ENCODE measurements at places on chromosomes 6 and 20.

GRCh38 chr6:142570221-142570671, 268.4 kb downstream of the ADGRG6 start:
- no peak for DNase-seq

DNA sequence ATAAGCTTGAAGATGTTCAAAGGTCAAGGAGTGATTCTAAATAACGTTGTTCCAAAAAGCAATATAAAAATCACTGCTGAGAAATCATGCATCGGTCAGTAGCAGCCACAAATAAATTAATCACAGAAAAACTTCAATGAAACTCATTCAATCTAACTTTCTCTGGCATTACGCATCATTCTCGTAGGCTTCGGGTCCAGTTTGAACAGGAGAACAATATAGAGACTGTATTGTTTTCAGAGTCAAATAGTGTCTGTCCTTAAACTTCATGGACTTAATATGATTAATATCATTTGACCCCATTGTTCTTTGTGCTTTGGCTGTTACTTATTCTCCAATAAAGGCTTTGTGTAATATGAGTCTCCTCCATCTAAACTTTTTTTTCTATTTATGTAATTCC, 200.4 kb downstream of the C6orf118 start:
- no peak for DNase-seq

DNA sequence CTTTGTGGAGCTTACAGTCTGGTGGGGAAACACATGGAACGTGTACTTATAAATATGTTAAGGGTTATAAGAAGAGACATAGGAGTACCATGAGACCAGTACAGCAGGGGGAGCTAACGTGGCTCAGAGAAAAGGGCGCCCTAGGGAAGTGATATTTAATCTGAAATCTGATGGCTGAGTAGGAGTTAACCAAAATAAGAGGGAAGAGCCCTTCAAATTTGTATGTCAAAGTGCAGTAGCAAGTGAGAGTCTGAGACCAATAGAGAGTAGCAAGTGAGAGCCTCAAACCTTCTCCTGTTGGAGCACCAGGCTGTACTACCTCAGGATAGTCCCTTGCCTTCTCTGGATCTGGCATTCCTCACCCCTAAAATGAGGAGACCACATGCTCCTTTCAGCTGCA, 6.1 kb upstream of the PKIG start:
- no peak for DNase-seq

GRCh38 chr6:111119571-111120329, 32.4 kb downstream of the SLC16A10 start:
- DNase-seq: no peak

GRCh38 chr20:44651684-44652423, at the start of gene ADA:
Gene ADA (minus strand): TSS chr20:44651699. CDS start chr20:44651607, 92 bp downstream.
- DNase-seq: peak; percentile 40

- no peak for DNase-seq
These were observed 105.8 kb upstream of the SUPT3H start for GRCh38 chr6:45483501-45483900.

GRCh38 chr6:22399693-22400092, 102.9 kb upstream of the PRL start:
- DNase-seq: no peak

- DNase-seq: no peak
These were observed 38.9 kb upstream of the PRIM2 start for GRCh38 chr6:57278570-57278969.

DNA sequence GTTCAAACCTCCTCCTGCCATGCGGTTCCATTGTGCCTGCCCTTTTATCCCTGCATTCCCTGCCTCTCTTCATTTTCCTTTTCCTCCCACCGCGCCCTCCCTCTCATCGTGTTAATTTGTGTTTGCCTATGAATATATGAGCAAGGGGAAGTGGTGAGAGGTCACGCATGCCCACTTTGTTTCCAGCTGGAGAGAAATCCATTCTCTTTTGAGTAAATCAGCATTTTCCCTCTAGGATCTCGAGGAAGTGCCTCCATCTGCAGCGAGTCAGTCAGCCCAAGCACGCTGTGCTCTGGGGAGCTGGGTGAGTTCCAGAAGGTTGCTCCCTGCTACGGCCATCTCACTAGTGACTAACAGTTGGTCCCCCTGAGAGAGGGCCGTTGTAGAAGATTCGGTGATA, 42.9 kb downstream of the CDH26 start:
- no peak for DNase-seq

GRCh38 chr6:98824162-98824901, 10.0 kb upstream of the POU3F2 start:
- DNase-seq: no peak

GRCh38 chr20:21767200-21767738, 61.8 kb downstream of the PAX1 start:
- DNase-seq: no peak

DNA sequence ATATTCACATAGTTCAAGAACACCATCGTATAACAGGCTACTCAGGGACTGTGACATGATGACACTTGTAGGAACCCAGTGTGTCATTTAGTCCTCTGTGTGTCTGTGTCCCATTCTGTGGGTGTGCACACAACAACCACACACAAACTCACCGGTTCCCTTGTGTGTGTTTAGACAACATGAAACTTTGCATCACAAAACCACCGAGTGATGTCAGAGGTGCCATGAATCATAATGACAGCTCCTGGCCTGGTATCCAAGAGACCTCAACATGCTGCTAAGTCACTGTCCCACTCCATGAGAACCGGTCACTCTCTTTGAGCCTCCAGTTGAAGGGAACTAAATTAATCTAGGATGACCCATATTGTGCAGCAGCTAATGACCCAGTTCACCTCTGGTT, 421.3 kb downstream of the PREX1 start:
- DNase-seq: no peak

GRCh38 chr6:152636021-152636608, 1.0 kb downstream of the SYNE1 start:
- no peak for DNase-seq

GRCh38 chr6:15911753-15912504, 217.0 kb upstream of the MYLIP start:
- DNase-seq: no peak

DNA sequence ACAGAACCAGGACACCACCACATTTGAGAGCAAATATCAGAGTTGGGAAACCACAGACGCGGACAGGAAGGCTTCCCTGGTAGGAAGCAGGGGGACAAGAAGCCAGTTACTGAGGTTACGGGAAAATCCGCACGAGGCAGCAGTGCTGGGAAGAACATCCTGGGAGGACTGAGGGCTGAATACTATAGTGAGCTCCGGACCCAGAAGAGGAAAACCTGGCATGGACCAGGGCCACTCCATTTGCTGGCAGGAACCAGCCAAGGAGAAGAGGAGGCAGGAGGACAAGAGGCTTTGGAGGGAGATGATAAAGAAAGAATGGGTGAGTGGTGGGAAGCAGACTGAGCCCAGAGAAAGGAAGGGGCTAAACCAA, 6.1 kb upstream of the DSN1 start:
- DNase-seq: no peak

DNA sequence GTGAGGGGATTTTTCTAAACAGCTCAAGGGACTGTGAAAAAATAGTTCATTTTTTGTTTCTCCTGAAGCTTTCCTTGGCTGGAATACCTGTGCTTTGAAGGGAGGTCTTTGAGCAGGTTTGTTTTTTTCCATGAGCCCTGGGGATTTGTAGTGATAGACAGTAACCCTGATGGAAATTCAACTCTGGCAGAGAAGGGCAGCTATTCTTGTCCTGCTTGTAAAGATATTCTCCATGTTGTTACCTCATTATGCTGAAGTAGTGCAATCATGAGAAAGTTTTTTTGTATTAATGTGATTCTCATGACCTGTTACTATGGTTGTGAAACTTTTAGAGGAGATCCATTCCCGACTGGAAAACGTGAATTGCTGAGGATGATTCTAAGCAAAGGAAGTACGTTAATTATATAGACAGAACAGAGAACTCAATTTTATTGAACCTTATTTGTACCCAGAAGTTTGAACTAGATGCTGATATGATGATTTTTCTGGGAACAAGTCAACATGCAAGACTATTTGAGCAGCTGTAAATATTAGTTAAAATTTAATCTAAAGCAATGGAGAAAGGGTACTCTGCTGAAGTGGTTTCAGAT, 12.5 kb downstream of the UTRN start:
- no peak for DNase-seq

GRCh38 chr20:49636447-49636846, 68.5 kb upstream of the PTGIS start:
- DNase-seq: no peak

GRCh38 chr20:44111712-44112335, 75.2 kb downstream of the JPH2 start:
- DNase-seq: no peak

GRCh38 chr20:43903953-43904826, 10.5 kb upstream of the TOX2 start:
- no peak for DNase-seq

DNA sequence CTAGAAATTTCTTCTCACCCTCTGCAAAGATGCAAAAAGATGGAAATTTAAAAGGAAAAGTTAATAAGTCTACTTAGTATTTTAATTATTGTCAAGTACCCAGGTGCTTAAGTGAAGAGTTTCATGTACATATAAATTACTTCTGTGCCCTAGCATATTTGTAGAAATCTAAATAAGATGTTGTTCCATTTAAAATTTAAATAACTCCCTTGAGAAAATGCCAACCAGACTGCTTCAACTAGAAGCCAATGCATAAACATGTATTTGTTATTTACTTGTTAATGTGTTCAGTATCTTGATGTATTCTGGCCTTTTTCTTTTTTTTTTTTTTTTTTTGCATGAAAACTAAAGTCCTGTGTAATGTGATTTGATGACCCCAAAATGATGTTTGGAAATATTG, 6.3 kb upstream of the TMEM244 start:
- no peak for DNase-seq

GRCh38 chr6:81105998-81106397, 646.5 kb downstream of the TENT5A start:
- no peak for DNase-seq

DNA sequence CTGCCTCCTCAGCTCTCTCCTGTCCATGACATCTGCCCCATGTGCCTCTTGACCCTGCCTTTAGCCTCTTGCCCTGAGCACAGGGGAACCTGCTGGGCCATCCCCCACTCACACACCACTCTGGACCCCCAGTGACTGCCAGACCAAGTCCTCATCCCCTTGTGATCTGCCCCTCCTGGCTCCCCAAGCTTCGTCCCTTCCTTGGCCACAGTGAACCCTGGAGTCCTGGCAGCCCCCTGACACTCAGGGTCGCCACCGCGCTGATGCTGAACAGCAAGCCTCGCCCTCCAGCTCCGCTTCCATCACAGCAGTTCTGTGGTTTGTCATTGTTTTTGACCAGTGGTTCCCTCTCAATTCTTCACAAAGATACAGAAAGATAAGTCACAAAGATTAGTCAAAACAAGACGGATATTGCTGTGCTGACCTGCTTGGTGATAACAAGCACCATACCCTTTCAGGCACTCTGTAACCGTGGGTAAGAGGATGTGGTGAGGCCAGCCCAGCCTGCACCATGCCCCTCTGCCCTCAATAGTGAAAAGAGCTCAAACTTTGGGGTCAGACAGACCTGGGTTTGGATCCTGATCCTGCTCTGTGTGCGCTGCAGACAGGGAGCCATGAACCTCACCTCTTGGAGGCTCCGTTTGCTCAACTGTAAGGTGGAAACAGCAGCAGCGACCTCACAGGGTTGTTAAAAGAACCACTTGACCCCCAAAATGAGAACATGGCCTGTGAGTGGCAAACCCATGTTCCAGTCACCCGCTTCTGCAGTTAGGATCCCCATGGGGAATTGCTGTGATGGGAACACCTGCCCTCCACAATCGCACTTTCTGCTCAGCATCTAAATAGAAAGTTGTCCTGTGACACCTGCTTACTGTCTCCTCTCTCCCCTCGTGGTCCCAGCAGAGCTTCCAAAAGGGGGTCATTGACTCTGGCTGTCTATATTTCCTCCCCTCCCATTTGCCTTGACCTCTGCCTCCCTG, 114.5 kb downstream of the TOX2 start:
- no peak for DNase-seq

DNA sequence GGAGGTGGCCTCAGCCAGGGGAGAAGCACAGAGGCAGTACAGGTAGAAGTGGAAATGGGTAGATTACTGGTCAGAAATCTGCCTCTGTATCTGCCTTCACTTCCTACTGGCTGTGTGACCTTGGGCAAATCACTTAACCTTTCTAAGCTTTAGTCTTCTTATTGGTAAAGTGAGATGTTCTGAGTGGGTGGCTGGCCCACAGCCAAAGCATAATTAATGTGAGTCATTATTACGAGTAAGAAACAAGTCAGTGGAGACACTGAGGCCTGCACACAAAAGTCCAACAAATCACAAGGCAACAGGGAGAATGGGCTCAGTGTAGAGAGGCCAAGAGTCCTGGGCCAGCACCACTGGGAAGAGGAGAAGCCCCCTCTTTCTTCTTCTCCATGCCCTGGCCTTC, 39.1 kb downstream of the NRN1 start:
- no peak for DNase-seq

GRCh38 chr6:7311917-7312615, 933 bp downstream of the SSR1 start:
- DNase-seq: no peak

GRCh38 chr6:82040405-82041221, 206.9 kb downstream of the IBTK start:
- DNase-seq: no peak

GRCh38 chr20:17641520-17641964, 40.5 kb downstream of the RRBP1 start:
- no peak for DNase-seq

- DNase-seq: no peak
These were observed 409.1 kb upstream of the AGPAT4 start for GRCh38 chr6:161682982-161683381.

DNA sequence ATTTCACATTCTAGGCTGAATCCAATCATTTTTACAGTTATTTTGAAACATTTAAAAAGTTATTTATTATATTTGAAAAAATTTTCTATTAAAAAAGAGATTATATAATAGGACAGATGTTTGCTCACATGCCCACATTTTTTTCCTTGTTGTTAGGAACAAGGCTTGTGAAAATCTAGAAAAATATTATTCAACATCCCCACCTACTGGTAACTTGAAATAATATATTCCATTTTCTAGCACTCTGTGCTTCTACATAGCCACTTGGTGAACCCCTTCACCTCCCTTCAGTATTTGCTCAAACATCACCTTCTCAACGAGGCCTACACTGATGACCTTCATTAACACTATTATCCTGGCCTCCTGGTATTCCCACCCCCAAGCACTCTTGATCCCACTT, 18.3 kb upstream of the GPRC6A start:
- no peak for DNase-seq

- no peak for DNase-seq
These were observed 37.2 kb downstream of the TMEM14A start for GRCh38 chr6:52707963-52708680.

DNA sequence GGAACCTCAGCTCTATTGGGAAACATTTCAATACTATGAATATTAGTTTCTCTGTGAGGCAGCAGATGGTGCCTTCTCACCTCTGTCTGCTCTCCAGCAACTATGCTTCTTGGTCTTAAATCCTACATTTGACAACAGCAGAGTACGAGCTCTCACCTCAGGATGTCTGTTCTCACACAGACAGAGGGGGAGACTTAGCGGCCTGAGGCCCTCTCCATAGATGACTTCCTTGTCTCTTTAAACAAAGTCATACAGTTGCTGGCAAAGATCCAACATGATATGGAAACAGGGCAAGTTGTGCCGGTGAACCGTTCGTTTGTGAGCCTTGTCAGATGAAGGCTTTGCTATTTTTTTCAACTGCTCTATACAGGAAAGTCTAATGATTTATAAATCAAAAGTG, 43.7 kb upstream of the GABRR1 start:
- no peak for DNase-seq

All from central memory CD4-positive, alpha-beta T cell (primary cell).